ENCODE measurements at places on chromosomes 1 and 21.
A peak's percentile ranks its signal among the peaks of the same experiment; 100 is the strongest.

DNA sequence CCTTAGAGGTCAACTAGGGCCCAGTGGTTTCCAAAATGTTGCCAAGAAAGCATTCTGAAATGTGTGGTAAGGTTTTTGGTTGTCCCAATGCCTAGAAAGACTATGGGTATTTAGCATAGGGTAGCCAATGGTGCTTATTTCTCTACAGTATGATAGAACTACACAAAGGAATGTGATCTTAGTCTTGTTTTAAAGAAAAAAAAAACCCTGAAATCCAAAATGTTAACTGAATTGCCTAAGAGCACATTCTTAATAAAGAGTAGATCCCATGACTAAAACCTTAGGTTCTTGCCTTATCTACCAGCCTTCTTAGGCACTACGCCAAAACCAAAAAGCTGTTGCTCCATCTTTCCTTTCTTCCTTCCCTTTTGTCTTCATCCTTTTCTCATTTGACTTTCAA, 428.2 kb downstream of the MRPL39 start:
- no peak for DNase-seq

- peak; percentile 60 for DNase-seq
Measured at GRCh38 chr1:111596499-111596898, 23.1 kb upstream of the RAP1A start.

DNA sequence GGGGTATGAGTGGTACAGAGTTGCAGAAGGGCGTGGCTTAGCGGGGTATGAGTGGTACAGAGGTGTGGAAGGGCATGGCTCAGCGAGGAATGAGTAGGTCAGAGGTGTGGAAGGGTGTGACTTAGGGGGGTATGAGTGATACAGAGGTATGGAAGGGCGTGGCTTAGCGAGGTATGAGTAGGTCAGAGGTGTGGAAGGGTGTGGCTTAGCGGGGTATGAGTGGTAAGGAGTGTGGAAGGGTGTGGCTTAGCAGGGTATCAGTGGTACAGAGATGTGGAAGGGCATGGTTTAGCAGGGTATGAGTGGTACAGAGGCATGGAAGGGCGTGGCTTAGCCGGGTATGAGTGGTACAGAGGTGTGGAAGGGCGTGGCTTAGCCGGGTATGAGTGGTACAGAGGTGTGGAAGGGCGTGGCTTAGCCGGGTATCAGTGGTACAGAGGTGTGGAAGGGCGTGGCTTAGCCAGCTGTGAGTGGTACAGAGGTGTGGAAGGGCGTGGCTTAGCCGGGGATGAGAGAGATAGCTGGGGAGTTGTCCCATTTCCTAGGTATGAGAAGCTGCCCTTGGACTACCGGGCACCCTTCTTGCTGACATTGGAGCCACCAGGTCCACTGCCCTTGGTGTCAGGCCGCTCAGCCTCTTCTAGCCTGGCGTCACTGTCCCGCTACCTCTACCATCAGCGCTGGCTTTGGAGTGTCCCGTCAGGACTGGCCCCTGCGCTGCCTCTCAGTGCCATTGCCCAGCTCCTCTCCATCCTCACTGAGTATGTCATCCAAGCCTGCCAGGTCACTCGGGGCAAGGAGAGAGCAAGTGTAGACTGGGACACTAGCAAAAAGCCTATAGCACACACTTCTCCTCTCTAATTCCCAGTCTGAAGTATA, 29.8 kb downstream of the HYI start:
- no peak for DNase-seq

- no peak for DNase-seq
Measured at GRCh38 chr1:236284291-236284721, 2.5 kb upstream of the ERO1B start.

DNA sequence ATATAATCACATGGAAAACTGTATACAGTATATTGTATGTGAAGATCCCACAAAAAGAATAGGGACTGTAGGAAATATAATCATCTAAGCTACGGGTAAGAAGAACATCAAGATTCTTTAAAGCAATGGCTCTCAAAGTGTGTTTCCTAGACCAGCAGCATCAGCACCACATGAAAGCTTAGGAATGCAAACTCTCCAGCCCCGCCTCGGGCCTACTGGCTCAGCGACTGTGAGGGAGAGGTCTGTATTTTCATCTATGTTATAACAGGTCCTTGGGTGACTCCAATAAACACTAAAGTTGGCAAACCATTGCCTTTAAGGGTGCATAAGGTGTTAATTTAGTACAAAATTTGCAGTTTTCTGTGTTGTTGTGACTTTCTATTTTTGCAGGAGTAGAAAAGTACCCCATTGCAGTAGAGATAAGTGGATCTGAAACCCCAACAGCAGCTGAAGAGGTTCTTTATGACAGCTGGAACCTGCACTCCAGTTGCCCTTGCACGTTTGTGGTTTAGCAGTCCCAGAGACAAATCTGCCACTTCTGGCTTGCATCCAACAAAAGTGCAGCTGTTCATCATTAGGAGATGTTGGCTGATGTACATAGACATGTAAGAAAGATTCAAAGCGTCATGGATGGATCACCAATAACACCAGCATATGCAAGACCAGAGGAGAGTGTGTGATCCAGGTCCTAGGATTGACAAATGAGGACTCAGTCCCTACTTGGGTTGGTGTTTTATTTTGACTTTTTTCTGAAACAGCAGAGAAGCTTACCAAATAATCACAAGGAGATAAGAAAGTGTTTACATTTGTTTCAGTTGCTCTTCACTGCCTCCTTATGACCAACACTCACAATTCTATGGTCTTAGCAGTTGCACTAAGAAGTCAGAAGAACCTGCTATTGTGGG, 15.9 kb upstream of the IFNAR1 start:
- no peak for DNase-seq

DNA sequence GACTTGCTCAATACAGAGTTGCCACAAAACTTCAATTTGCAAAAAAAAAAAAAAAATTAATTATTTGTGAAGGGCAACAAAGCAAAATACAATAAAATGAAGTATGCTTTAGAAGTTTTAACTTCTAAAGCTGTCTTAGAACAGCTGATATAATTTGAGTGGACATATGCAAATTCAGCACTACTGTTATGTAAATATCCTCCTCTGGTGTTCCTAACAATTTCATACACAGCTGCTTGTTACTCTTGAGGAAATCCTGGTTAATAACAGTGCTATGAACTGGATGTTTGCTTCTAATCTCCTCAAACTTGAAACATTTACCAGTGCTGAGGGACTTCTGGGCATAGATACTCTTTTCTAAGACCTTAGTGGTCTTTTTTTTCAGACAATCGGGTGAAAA, 69.6 kb upstream of the COL24A1 start:
- no peak for DNase-seq

GRCh38 chr1:163196449-163196787, 6.3 kb downstream of the RGS5 start:
- DNase-seq: no peak

GRCh38 chr1:232280910-232281309, 349.0 kb downstream of the SIPA1L2 start:
- DNase-seq: no peak

DNA sequence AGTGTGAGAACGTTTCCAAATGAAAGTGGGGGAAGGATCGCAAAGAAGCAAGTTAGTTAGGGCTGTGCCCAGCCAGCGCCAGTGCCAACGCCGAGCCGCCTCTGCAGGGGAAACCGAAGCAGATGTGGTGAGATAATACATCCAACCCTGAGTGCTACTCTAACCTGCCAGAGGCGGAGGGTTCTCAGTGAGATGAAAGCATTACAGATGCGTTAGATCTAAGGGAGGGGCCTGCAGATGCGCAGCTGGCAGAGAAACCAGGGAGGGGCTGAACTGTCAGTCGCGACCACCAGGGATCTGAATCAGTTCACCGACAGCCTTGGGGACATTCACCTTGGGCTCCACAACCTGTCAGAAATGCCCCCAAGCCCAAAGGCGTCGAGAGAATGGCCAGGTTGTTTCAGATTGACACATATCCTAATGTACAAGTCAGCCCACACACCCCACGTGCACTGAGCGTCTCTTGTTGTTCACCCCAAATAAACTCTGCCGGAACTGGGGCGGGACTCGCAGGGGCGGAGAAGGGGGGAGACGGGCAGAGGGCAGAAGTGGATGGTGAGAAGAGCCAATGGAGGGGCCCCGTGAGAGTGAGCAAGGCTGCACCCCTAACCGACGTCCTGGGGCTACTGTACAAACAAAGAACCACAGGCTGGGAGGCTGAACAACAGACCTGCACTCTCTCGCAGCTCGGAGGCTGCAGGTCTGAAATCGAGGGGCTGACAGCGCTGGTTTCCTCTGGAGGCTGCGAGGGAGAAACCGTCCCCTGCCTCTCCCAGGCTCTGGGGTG, 8.7 kb upstream of the UMODL1 start:
- peak; percentile 93 for DNase-seq

- DNase-seq: no peak
Measured at GRCh38 chr1:233704170-233704897, 90.4 kb downstream of the KCNK1 start.

- DNase-seq: no peak
Measured at GRCh38 chr21:34875830-34876229, 173.3 kb downstream of the RUNX1 start.

DNA sequence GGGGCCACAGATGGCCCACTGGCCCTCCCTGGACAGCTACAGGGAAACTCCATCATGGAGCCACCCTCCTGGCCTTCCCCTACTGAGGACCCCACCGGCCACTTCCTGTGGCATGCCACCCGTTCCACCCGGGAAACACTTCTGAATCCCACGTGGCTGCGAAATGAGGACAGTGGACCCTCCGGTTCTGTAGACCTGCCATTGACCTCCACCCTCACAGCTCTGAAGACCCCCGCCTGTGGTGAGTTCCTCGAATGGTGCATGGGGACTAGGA, 40.3 kb downstream of the UMODL1 start:
- DNase-seq: no peak

DNA sequence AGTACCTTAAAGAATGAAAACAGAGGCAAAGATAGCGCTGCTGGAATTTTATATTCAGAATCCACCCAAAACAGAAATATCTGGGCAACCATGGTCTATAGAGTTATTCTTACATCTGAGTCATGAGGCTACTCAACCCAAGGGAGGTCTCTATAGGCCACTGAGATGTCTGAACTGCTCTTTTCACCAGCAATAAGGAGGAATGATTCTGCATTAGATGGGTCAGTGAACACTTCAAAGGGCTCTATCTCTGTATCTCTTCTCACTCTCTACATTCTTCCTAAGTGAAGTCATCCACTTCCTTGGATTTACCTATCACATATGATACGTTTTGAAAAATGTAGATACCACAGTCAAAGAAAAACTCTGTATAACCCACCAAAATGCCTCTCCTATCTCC, 90.2 kb upstream of the NGF start:
- no peak for DNase-seq

GRCh38 chr1:80375109-80375508, 1368.6 kb upstream of the ADGRL4 start:
- no peak for DNase-seq

- DNase-seq: no peak
Measured at GRCh38 chr1:158087320-158087927, 93.3 kb upstream of the CD1D start.

GRCh38 chr1:83882906-83883305, 116.0 kb downstream of the TTLL7 start:
- DNase-seq: no peak

GRCh38 chr1:192232817-192233417, 74.7 kb downstream of the RGS18 start:
- no peak for DNase-seq

DNA sequence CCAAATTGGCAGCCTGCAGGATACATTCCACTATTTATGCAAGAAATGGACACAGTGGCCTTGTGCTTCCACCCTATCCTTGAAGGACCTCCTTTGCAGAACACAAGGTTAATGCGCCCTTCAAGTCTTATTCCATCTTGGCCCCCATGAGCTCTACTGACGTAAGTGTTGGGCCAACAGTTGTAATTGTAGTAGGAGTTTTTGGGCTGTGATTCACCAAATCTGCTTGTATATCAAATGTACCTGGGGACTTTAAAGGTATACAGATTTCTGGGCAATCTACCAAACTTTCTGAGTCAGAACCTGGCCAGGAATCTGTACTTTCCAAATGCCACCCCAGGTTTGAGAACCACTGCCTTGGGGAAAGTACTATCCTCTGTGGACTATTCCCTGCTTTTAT, 100.9 kb upstream of the MARK1 start:
- DNase-seq: no peak

GRCh38 chr1:212481438-212481767, 48.7 kb downstream of the NENF start:
- no peak for DNase-seq

GRCh38 chr1:51306950-51307349, 23.4 kb downstream of the TTC39A start:
- no peak for DNase-seq

DNA sequence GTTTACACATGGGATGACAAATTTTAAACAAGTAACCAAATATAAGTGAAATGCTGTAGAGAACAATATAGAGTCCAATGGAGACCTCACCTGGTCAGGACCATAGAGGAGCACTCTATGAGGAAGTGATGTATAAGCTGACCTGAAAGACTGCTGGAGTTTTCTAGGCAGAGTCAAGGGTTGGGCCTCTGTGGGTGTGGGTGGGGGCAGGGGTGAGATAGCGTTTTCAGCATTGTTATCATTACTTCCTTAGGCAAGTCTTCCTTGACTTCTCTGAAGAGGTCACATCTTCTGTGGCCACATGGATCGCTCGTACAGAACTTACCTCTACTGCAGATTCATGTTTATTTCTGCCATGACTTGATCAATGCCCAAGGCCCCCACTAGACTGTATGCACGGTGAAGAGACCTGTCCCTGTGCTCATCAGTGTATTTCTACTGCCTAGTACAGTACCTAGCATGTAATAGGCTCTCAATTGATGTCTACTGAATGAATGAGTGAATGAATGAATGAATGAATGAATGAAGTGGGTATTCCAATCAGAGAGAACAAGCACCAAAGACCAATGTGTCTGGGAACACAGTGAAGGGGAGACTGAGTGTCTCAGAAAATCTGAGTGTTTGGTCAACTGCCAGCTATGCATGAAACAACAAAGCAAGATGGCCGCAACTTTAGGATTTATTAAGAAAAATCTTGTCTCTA, 116.5 kb downstream of the RNF220 start:
- DNase-seq: no peak

GRCh38 chr1:17250601-17251000, 1.7 kb downstream of the PADI3 start:
- DNase-seq: no peak

DNA sequence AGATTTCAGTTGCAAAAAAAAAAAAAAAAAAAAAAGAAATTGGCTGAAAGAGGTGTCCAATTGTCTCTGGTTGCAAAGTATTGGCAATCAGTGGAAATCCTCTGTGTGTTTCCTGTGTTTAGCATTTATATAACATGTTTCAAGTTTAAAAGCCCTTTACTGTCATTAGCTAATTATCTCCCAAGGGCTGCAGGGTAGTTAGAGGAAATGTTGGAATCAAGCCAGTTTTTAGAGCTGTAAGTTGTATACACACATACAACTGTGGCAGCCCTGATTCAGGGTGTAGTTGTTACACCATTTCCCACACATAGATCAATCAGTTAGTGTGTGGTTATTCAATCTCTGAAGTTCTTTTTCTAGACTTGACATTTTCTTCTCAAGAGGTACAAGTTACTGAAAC, 8.9 kb upstream of the ZNF326 start:
- no peak for DNase-seq

- no peak for DNase-seq
Measured at GRCh38 chr1:36440044-36440443, 10.2 kb downstream of the OSCP1 start.
